Astrocyte of the hippocampus (primary cell): ENCODE measurements at places on chromosomes 3 and 15.

DNA sequence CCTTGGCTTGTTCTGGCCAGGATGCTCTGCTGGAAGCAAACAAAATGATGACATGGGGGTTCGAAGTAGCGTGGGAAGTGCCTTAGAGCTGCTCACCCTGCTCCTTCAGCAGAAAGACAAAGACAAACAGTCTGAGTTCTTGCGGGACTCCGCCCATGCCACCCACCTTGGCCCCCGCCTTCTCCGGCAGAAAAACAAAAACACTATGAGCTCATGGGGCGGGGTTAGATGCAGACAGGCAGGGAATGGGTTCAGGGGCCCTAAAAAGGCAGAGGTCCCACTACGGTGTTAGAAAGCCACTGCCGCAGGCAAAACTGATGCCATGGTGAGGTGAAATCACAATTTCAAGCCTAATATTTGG is 9.7 kb upstream of the NCKIPSD start:
- DNase-seq, result peak; percentile 88

GRCh38 chr15:52159645-52160044 is 31.5 kb downstream of the GNB5 start:
- no peak for DNase-seq

DNA sequence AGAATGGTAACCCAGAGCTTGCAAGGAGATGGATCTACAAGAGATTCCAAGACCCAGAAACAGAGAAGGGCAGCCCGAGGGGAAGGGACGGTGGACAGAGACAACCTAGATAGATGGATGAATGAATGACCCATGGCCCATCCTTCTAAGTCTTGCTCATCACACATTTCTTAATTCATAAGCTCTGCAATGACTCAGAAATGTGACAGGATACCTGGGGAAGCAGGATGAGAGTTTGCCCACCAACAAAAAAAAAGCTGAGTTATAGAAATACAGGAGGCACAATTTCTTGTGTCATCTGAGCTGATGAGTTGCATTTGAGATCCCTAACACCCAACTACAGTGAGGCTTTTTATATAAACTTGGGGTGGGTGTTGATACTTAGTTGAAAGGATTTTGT is 76.6 kb downstream of the CNTN3 start:
- DNase-seq, result no peak

DNA sequence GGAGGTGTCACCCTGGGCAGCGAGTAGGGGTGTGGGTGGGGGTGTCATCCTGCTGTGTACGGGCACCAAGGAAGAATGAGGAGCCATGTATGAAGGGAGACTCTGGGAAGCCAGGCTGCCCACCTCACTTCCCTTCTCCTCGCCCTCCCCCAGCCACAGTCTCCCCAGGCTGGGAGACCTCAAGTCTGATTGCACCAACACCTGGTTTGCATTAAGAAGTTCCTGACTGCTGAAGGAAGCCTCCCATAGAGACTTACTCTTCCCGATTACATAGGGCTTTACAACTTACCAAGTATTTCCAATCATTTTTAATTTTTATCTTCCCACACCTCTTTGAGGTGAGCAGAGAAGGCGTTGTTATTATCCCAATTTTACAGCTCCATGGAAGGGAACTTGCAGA is 29.5 kb upstream of the SMAD3 start:
- no peak for DNase-seq

- DNase-seq, result no peak
Measured at GRCh38 chr3:153631664-153632063, 469.6 kb downstream of the RAP2B start.

DNA sequence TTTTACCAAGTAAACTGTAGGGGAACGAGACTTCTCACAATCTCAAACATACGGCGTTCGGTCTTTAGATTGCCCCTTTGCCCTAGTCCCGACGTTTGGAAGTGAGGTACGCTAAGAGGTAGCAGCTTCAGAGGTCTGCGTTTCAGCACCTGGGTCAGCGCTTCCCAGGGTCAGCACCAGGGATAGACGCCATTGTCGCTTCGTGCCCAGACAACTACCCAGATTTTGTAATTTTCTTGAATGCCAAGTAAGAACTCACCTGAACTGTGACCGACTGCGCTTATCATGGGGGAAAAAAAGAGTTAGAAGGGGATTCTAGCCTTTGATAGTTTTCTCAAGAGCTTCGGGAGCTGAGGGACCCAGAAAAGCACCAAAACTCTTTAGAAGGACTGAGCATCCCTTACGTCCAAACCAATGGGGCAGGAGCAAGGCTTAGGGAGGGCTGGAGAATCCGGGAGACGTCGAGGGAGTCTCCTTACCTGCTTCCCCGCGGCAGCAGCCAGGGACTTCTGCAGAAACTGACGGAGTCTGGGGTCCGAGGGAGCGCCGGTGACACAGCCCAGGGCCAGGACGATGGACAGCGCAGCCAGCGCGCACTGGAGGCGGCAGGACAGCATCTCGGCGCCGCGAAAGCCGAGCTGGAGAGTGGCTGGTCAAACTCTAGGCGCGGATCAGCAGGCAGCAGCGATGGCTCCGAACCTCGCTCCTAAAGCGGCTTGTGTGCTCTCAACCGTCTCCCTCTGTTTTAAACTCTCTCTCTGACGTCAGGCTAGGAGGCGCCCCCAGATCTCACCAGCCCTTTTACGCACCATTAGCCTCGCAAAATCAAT is at the start of gene SST:
SST (minus strand) TSS at position 720 of the 830 bp plus-strand sequence; CDS start at position 617, 103 bp downstream.
- DNase-seq, result peak; percentile 83

GRCh38 chr15:52031556-52031955 is 12.5 kb downstream of the MAPK6 start:
- DNase-seq, result no peak

DNA sequence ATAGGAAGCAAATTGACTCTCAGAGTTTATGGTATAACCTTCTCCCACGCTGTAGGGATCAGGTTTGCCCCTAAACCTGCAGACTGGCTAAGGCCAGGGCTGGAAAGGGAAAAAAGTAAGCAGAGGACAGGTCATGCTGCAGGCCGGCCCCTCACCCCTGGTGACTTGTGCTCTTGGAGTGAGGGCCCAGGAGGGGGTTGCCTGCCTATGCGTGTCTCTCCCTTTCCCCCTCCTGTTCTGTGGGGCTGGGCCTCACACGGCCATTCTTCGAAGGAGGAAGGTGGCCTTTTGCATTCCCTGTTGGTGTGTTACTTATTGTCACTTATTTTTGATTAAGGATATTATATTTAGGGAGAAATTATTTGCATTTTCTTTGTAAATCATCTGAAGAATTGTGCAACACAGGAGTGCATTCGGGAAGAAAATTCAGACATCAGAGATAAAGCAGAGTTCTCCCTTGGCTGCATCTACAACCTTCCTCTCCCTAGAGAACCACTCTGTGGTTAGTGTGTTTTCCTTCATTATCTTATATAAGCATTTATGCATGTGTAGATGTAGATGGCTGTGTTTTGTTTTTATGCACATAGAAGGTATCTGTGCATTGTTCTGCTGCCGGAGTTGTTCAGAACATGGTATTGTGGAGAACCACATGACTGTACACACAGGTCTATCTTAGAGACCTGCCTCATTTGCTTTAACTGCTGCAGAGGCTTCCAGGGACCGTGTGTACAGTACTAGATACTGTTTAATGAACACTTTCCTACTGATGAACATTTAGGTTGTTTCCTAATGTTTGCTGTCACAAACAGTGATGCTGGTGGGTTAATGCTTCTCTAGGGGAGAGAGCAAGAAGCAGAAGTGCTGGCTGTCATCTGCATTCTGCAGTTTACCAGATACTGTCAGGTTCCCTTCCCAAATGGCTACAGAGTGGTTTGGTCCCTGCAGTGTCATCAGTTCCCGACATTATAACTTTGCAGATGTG is 133.5 kb downstream of the APBA2 start:
- DNase-seq, result no peak

DNA sequence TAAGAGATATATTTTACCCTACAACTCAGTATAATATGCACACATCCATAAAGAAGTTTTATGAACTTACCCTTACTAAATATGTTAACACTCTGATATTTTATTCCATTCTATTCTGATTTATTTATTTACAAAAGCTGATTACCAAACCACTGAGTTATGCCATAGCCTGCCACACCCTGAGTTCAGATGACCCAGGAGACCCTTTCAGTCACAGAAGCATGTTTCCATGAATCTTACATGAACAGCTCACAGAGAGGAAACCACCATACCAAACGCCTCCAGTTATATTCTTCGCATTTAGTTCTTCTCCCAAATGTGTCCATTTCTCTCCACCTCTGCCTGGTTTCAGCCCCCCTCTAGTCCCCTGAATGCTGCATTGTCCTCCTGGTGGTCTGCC is 103.5 kb downstream of the SEMA5B start:
- DNase-seq, result no peak

GRCh38 chr3:127150513-127151250 is 42.2 kb upstream of the PRR23E start:
- DNase-seq, result no peak

DNA sequence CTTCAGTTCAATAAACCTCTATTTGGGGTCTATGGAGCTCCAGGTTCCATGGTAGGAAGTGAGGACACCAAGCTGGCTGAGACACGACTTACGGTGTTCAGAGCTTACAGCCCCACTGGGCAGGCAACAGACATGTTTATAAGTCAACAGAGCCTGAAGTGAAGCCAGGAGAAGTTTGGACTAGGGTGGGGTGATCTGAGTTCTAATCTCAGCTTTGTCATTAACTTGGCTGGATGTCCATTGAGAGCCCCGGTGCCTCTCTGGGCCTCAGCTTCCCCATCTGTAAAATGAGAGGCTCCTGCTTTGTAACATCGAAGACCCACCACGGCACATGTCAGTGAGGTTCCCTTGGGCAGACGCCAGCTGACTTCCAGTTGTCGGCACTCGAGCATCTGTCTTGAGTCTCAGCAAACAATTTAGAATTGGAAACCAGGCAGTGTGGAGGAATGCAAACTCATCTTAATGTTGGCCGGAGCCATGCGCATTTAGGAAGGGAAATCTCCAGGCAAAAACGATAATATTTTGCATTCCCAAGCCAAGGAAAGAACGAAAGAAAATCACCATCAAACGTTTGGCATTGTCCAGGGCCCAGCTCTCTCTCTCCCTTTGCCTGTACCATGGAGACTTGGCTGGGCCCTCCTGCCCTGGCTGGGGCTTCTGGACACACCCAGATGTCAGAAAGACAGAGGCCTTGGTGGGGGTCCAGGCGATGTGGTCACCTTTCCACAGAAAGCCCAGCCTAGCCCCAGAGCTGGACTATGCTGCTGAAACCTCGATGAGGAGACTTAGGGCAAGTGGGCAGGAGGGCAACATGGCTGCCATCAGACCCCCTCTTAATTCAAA is 18.4 kb downstream of the ITGA11 start:
- no peak for DNase-seq

DNA sequence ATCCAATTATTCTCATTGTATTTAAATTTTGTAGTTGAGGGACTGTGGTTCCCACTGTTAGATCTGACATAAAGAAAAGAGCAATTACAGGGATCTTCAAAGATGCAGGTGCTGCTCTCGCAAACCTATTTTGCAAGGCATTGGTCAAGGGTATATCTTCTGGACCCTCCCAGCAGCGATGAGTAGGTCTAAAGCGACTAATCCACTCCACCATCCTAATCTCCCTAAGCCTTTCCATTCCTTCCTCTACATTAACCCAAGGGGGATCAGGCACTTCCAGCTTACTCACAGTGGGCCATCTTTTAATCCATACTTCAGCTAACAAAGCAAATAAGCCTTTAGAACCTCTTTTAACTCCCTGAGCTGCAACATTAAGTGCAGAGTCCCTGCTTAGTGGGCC is 37.0 kb upstream of the CPOX start:
- no peak for DNase-seq

DNA sequence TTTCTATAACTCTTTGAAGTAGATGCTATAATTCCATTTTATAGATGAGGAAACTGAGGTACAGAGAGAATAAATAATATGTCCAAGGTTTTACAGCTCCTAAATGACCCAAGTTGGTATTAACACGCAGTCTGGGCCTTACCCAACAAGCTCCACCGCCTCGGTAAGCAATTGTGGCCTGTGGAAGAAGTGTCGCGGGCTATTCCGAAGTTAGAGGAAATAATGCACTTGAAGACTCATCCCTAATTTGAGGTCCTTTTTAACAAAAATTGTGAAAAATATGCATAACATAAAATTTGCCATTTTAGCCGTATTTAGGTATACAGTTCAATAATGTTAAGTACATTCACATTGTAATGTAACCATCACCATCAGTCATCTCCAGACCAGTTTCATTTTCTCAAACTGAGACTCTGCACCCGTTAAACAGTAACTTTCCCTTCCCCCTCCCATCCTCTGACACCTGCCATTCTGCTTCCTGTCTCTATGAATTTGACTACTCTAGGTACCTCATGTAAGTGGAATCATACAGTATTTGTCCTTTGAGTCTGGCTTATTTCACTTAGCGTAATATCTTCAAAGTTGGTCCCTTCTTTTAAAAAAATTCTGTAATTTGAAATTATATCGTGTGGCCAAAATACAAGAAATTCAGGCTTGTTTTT is 18.2 kb downstream of the IDH3A start:
- no peak for DNase-seq

GRCh38 chr3:53184701-53185100 is 23.7 kb downstream of the PRKCD start:
- no peak for DNase-seq

GRCh38 chr3:112425858-112426750 is 73.2 kb downstream of the BTLA start:
- no peak for DNase-seq

GRCh38 chr3:97967966-97968365 is 4.3 kb downstream of the RIOX2 start:
- DNase-seq, result no peak

DNA sequence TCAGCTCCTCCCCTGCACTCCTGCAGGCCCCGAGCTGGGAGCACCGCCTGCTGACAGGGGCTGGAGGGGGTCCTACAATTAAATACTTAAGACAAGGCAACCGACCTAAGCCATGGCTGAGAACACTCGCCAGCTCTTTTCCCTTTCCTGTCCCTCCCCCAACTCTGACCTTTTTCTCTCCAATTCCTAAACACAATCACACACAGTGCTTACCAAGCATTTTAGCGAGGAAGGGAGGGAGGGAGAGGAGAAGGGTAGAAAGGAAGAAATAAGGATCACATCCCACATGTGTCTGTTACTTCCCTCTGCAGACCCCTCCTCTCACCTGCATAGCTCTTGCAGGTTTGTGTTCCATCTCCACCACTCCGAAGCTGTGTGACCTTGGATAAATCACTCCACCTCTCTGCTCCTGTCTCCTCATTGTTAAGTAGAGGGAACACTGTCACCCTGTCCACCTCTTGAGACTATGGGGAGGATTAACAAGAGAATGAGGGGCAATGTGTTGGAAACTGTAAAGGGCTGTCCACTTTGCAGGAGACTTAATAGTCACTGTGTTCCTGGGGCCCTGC is 63.6 kb downstream of the CYP11A1 start:
- DNase-seq, result no peak

DNA sequence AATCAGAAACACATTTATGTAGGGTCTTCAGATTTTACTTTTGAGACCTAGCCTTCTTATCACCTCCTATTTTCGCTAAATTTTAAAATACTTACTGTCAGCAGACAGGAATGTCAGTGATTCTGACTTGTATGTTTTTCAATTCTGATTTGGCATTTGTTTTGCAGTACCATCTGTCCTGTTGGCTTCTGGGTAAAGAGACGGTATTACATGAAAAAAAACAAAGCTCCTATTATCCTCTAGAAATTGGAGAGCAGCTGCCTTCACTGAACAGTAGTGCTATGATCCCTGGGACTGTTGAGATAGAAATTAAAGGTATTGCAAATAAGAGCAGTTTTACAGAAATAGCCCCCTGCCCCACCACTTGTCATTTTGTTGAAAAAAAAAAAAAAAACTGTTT is 8.4 kb downstream of the ARMC8 start:
- no peak for DNase-seq

GRCh38 chr3:133211449-133211848 is 173.3 kb downstream of the TMEM108 start:
- DNase-seq, result no peak

- DNase-seq, result no peak
Measured at GRCh38 chr3:13191016-13191415, 117.8 kb upstream of the IQSEC1 start.
